ENCODE measurements at places on chromosomes 4 and X. TPM values are rescaled to one million over a fixed set of nuclear protein-coding genes. Genes with fewer than 3 reads are reported as not detected.

- H3K36me3 ChIP-seq = no peaks in the 10 kb centered on the region
- no peak for DNase-seq
- peaks cover 3% of the 10 kb centered on the region for H3K27me3 ChIP-seq
- H3K4me3 ChIP-seq = no peak overlapping the region
- no peaks in the 10 kb centered on the region for H3K4me1 ChIP-seq
Measured at GRCh38 chr4:146787731-146788130, 149.0 kb downstream of the POU4F2 start.

DIPK2B gene
- 0.29 TPM for polyA plus RNA-seq

DNA sequence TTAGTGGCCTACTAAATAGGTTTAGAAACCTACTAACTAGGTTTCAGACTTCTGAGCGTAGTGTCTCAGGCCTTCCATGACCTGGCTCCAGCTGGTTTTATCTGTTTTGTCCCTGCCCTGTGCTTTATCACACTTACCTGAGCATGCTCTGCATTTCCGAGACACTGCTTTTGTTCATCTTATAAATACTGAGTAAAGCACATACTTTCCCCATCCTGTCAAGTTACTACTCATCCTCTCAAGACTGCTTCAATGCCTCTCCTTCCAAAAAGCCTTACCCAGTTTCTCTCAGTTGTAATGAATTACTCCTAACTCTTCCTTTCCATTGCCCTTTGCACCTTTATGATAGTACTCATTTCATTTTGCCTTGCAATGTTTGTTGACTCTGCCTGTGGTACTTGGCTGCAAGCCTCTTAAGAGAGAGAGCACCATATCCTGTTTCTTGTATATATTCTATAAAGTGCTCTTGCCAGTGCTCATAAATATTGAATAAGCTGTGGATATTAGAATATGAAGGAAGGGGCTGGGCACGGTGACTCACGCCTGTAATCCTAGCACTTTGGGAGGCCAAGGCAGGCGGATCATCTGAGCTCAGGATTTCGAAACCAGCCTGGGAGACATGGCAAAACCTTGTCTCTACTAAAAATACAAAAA is 34.4 kb downstream of the SLAIN2 start:
- H3K27ac ChIP-seq = peak overlapping the region; percentile 66
- H3K4me1 ChIP-seq = peaks cover 7% of the 10 kb centered on the region
- peak; percentile 36 for DNase-seq
- H3K36me3 ChIP-seq = no peaks in the 10 kb centered on the region
- H3K27me3 ChIP-seq = no peaks in the 10 kb centered on the region
- H3K4me3 ChIP-seq = no peak overlapping the region

NOX1 gene
- polyA plus RNA-seq = 1.9 TPM

DNA sequence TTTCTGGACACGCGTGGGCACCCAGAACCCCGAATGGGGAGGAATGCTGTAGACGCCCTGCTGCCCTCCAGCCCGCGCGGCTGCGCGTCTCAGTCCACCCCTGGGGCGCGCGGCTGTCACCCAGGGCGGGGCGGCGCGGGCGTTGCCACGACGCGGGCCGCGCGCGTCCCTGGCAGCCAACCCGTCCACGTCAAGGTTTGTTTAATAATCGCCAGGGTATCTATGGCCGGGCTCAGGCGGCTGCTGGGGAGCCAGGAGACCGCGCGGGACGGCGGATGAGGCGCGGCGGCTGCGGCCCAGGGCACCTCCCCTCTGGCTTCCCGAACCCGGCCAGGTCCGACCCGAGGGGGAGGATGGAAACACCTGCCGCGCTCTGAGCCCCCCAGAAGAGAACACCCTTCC is at the start of gene SPATA18:
SPATA18 (plus strand) TSS at position 92 of the 402 bp plus-strand sequence. CDS start 401 bp downstream, outside the sequence.
- H3K27ac ChIP-seq = peak within 1 kb of the TSS; percentile 81
- H3K27me3 ChIP-seq = peaks cover 2% of the 10 kb centered on the region
- H3K4me3 ChIP-seq = peak within 1 kb of the TSS; percentile 86
- H3K36me3 ChIP-seq = no peaks in the 10 kb centered on the region
- DNase-seq = peak; percentile 71

PTTG2 gene
- polyA plus RNA-seq = not detected

- no peaks in the 10 kb centered on the region for H3K27me3 ChIP-seq
- no peak overlapping the region for H3K4me3 ChIP-seq
- no peak for DNase-seq
- no peaks in the 10 kb centered on the region for H3K4me1 ChIP-seq
- H3K36me3 ChIP-seq = no peaks in the 10 kb centered on the region
Measured at GRCh38 chrX:114332766-114333165, 251.1 kb upstream of the HTR2C start.

DNA sequence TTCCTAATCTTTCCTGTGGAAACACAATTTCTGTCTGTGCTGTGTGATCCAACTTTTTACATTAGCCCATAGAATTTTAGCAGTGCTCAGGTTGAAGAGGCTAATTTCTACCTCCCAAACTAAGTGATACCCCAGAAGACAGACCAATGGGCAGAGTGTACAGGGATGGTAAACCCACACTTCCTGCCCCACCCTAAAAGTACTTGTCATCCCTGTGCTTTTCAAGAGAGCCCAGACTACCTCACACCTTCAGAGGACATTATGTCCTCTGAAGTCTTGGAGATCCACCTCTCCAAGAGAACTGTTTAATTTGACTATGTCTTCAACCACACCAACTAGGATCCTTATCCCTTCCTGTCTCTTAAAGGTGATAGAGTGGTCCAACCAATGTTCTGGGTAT is 82.0 kb upstream of the ACSL1 start:
- no peaks in the 10 kb centered on the region for H3K36me3 ChIP-seq
- no peak overlapping the region for H3K4me3 ChIP-seq
- DNase-seq = no peak
- no peaks in the 10 kb centered on the region for H3K4me1 ChIP-seq
- H3K27me3 ChIP-seq = no peaks in the 10 kb centered on the region
- H3K27ac ChIP-seq = no peak overlapping the region

- no peaks in the 10 kb centered on the region for H3K36me3 ChIP-seq
- H3K27ac ChIP-seq = peak within 1 kb of the TSS; percentile 75
- peak within 1 kb of the TSS; percentile 20 for H3K4me3 ChIP-seq
- peaks cover 20% of the 10 kb centered on the region for H3K27me3 ChIP-seq
Measured at GRCh38 chrX:118974088-118974907, at the start of gene LONRF3. Gene LONRF3 (plus strand): TSS chrX:118974618. CDS start chrX:118974781, 163 bp downstream.

DNA sequence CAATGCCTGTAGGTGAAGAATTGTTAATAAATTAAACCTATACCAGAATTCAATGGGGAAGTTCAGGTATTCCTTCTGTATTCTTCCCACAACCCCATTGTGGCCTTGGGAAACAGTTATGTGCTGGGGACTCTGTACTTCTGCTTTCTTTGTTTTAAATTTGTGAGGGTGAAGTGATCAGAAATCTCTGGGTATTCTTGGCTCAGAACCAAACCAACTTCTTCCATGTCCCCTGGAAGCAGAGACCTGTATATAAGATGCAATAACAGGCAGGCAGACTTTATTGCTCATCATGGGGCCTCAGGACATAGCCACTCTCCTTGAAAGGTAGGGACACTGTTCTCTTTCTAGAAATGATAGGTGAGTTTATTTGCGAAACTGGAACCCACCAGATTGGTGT is 19.8 kb upstream of the USP27X start:
- H3K27me3 ChIP-seq = no peaks in the 10 kb centered on the region
- peaks cover 3% of the 10 kb centered on the region for H3K4me1 ChIP-seq
- no peak overlapping the region for H3K27ac ChIP-seq
- no peak overlapping the region for H3K4me3 ChIP-seq
- no peaks in the 10 kb centered on the region for H3K36me3 ChIP-seq

ZDHHC15 gene
- polyA plus RNA-seq = 0.84 TPM

SRPK3 gene
- 0.32 TPM for polyA plus RNA-seq

MAGEC1 gene
- not detected for polyA plus RNA-seq

GRCh38 chrX:11010476-11010875 is 100.7 kb upstream of the HCCS start:
- no peak overlapping the region for H3K4me3 ChIP-seq
- DNase-seq = no peak
- H3K27me3 ChIP-seq = no peaks in the 10 kb centered on the region
- H3K36me3 ChIP-seq = no peaks in the 10 kb centered on the region
- no peak overlapping the region for H3K27ac ChIP-seq
- H3K4me1 ChIP-seq = no peaks in the 10 kb centered on the region

All from hepatocyte (in vitro differentiated cells).